Pons (tissue), 1 donor: ENCODE measurements at places on chromosomes 5 and 9.

DNA sequence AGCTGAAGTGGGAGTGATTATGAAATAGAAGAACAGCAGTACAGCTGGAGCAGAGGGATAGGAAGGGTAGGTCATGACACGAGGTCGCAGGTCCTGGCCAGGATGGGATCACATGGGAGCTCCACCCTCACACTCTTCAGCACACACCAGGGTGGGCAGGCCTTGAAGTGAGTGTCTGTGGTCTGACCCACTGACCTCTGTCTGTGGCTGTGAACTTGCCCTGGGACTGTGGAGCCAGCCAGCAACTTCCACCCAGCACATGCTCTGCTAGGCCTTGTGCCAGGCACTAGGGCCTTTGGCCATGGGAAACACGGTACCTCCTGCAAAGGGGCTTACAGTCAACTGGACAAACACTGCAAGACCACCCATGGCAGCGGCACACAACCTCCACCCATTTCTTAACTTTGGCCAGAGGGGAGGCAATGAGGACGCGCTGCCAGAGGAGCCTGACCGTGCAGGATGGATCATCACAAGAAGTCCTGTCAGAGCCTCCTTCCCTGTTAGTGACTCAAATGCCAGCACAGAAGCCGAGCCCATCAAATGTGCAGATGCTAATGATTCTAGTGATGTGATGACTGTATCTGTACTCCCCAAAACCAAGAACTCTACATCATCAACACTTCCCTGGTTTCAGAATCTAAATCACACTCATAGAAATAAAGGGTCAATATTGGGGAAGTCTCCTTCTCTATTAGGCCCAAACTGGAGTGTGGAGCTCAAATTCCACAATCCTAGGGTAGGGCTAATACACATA lies 113.6 kb downstream of the DPYSL3 start:
- DNase-seq: no peak

GRCh38 chr9:94805051-94805489 lies 78.6 kb downstream of the AOPEP start:
- no peak for DNase-seq

DNA sequence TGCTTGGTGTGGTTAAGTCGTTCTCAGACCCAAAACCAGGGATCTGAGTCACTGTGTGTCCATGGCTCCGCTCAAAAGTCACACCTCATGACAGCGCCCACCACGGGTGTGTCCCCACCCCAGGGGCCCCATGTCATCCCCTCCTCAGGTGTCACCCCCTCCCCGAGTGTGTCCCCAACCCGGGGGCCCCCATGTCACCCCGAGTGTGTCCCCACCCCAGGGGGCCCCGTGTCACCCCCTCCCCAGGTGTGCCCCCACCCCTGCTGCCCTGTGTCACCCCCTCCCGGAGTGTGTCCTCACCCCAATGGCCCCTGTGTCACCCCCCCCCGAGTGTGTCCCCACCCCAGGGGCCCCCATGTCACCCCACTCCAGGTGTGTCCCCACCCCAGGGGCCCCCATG lies 5.1 kb downstream of the LRRC14B start:
- no peak for DNase-seq

GRCh38 chr9:71663931-71664459 lies 104.3 kb downstream of the CEMIP2 start:
- DNase-seq: no peak

GRCh38 chr5:142235050-142235797 lies 89.6 kb downstream of the SPRY4 start:
- no peak for DNase-seq

GRCh38 chr5:162091336-162091735 lies 23.8 kb downstream of the GABRG2 start:
- DNase-seq: no peak

DNA sequence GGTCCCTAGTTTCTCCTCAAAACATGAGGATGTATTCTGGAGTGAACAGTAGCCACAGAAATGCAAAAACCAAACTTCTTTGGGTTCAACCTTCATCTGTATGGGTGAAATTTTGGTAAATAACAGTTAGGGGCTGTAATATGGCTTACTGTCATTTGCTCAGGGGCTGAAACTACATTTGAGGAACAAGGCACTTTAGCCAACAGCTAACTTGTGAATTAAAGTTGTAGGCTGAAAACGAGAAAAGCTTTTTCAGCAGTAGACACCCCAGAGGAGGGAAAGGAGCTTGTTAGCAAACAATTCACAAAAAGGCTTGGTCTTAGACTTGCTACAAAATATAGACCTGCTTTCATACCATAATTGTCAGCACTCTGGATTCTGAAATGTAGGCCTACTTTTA lies 6.6 kb downstream of the TMEM171 start:
- DNase-seq: no peak

- DNase-seq: peak; percentile 51
These were observed 19.0 kb downstream of the SEC61B start for GRCh38 chr9:99241106-99241505.

DNA sequence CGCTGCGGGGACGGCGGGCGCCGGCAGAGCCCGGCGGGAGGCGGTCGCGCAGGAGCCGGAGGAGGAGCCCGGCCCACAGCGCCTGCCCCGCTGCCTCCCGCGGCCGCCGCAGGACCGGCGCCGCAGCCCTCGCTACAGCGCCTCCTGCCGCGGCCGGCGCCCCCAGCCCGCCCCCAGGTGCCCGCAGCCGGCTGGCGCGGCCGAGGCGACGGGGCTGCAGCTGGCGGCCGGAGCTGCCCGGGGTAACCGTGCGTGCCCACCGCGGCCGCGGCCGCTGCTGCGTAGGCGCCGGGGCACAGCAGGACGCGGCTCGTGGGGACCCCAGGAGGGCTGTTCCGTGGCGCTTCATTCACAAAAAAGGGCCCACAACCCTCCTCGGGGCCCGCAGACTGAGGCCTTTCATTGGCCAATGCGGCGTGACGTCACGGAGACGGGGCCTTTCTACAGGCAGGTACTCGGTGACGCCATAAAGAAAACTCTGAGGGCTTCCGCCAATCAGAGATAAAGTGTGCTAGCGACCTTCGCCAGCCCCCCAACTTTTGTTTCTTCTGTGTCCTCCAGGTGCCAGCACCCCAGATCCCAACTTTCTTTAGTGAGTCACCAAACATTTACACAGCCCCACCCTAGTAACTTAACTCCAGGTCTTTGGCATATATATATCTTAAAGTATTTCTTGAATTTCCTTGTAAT lies at the start of gene CDC14B:
Gene CDC14B, minus strand, starts transcription at position 353 of the 690 bp plus-strand sequence. CDS start 465 bp downstream, outside the sequence.
- peak; percentile 87 for DNase-seq

- DNase-seq: no peak
These were observed 6.6 kb downstream of the BARX1 start for GRCh38 chr9:93948441-93949072.

GRCh38 chr5:142722896-142723295 lies 37.0 kb upstream of the FGF1 start:
- DNase-seq: peak; percentile 28

GRCh38 chr5:149256451-149256850 lies 15.2 kb upstream of the AFAP1L1 start:
- DNase-seq: no peak

DNA sequence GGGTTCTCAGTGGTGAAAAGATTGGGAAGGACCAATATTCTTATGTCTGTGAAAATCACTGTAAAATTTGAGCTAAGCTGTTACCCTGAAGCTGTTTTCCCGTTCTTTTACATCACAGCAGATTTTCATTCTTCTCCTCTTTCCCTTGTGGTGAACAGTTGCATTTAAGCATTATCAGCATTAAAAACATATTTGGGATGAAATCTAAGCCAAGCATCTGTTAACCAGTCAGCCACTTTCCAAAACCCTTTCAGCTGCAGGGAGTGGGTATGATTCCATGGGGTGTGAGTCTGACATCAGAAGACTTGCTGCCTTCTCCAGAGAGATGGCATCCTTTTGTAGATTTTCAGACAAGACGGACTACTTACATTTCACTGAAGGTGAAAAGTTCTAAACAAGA lies 97.2 kb downstream of the TRIO start:
- no peak for DNase-seq

GRCh38 chr9:85723215-85723614 lies 18.5 kb downstream of the AGTPBP1 start:
- DNase-seq: no peak

DNA sequence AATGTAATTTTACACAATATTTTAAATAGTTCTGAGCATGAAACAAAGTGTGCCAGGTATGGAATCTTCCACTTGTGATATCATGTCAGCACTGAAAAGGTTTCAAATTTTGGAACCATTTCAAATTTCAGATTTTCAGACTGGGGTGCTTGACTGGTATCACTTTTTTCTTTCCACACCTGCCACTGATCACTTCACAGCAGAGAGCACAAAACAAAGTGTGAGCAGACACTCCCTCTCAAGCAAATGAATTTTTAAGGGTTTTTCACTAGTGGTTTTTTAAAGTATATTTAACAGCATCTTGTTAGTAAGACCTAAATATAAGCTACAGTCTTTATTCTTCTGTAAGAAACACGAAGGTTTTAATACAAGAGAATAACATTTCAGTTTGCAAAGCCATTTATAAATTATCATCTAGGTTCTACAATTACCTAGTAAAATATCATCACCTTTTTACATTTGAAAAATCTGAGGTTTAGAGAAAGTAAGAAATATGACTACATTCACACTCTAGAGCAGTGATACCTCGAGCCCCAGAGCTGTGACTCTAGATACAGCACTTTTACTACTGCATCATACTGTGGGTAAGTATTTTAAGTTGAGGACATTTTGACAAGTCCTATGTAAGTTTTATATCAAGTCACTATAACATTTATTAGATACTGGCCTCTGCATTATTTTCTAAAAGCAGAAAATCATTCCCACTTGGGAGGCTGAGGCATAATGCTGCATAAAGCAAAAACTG lies 14.6 kb downstream of the GOLPH3 start:
- DNase-seq: no peak

GRCh38 chr9:131839281-131840084 lies 99.6 kb upstream of the RAPGEF1 start:
- DNase-seq: no peak

DNA sequence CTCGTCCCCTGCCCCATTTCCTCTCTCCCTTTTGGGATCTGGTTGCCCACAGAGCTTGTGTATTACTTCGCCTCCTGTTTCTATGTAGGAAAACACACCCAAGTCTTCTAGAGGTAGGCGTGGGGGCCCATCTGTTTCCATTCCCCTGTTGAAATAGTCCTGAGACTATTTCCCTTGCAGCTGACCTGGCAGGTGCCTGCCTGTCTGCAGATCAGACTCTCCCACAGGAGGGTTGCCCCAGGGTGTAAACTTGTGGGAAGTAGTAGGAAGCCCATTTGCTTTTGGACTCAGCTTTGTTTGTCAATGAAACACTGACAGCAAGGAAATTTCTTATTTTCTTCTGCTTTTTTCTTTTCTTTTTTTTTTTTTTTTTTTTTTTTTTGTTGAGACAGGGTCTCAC lies 16.3 kb upstream of the GARNL3 start:
- no peak for DNase-seq

- no peak for DNase-seq
These were observed 58.4 kb downstream of the UGCG start for GRCh38 chr9:111955048-111955447.

- DNase-seq: no peak
These were observed 28.1 kb upstream of the SH3PXD2B start for GRCh38 chr5:172482156-172483020.

DNA sequence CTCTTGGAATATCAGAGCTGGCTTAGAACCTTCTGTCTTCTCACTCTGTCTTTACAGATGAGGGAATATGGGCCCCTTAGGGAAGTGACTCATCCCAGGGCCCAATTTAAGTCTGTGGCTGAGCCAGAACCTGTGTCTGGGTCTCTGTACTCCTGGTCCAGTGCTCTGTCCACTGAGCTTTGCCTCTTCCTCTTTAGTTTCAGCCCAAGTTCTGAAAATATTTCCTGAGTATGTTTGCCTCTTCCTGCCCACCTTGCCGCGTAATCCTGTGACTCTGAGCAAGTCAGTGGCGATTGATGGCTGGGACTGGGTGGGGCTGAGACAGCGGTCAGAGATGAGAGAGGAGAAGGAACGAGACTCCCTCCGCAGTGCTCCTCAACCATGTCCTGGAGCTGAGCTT lies 7.8 kb downstream of the IER5L start:
- no peak for DNase-seq

GRCh38 chr9:81538890-81539289 lies 150.5 kb downstream of the TLE1 start:
- no peak for DNase-seq

DNA sequence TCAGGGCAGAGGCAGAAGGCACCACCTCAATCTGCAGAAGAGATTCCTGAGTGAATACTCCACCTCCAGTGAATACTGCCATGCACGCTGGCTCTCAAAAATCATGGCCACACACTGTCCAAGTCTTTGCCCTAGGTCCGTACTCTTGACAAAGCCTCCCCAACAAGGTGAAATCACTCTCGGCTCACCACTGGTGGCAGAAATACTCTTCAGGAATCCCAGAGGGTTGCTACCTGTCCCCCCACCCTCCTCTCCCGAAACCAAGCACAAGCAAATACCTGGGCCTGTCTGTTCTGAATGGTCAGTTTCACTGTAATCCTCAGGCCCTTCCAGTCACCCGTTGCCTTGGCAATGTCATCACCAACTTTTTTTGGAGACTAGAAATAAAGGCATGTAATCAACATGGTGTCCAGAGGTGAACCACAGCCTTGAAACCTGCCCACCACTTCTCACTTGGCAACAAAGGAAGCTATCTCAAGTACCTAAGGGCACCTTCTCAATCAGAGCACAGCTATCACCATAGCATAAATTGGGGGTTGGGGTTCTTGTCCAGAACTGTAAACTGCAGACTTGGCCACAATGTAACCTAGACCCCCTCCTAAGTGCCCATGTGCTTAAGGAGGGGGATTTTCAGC lies 1.8 kb downstream of the RPL12 start:
- no peak for DNase-seq

DNA sequence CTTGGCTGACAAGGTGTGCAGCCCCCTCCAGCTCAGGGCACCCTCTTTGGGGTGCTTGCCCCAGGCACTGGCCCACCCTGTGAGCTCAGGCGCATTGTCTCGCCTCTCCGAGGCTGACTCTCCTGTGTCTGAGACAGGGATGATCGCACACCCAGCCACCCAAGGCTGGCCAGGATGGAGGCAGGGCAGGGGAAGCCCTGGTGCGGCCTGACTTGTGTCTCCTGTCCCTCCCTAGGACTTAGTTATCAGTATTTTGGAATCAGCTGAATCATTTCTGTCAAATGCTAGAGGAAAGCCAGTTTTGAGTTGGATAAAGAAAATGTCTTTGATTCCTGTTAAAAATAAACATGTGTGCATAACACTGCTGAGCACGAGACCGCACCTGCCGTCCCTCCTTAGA lies 2.5 kb upstream of the DBH start:
- no peak for DNase-seq

DNA sequence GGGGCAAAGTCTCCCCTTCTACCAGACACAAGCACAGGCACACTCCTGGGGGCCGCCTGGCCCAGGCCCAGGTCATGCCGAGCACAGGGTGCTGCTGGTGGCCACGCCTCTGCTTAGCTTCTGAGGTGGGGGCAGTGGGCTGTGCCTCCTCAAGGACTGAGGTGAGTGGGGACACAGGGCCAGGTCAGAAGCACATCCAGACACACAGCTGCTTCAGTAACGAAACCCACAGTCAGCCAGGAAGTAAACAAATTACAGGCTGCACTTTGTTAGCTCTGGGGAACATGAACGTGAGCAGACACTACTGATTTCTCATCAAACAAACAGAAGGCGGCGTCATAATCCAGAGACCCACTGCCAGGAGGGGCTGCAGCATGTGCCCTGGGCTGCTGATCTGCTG lies 192.4 kb downstream of the HSPA4 start:
- DNase-seq: no peak
